ENCODE measurements at places on chromosomes 3 and 15.

DNA sequence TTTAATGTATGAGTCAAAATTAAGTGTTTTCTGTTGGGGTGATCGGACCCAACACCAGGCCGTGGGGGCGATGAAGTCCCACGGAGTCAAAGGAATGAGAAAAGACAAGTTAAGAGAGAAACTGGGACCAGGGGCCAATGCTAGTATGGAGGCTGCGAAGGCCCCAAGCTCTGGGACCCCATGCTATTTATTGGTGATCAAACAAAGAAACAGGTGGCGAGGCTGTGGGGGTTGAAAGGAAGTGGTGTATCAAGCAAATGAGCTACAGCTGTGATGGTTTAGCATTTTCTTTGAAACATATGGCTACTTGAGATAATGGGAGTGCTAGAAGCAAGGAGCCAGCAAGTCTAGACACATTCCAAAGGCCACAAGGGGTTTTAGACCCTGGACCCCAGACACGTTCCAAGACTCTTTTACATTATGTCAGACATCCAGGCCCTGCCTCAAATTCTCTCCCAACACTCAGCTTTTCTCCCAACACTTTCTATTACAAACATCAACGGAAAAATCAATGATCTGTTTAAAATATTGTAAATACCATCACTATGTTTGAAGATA, 56.0 kb upstream of the SNRPN start:
- no peak for DNase-seq

DNA sequence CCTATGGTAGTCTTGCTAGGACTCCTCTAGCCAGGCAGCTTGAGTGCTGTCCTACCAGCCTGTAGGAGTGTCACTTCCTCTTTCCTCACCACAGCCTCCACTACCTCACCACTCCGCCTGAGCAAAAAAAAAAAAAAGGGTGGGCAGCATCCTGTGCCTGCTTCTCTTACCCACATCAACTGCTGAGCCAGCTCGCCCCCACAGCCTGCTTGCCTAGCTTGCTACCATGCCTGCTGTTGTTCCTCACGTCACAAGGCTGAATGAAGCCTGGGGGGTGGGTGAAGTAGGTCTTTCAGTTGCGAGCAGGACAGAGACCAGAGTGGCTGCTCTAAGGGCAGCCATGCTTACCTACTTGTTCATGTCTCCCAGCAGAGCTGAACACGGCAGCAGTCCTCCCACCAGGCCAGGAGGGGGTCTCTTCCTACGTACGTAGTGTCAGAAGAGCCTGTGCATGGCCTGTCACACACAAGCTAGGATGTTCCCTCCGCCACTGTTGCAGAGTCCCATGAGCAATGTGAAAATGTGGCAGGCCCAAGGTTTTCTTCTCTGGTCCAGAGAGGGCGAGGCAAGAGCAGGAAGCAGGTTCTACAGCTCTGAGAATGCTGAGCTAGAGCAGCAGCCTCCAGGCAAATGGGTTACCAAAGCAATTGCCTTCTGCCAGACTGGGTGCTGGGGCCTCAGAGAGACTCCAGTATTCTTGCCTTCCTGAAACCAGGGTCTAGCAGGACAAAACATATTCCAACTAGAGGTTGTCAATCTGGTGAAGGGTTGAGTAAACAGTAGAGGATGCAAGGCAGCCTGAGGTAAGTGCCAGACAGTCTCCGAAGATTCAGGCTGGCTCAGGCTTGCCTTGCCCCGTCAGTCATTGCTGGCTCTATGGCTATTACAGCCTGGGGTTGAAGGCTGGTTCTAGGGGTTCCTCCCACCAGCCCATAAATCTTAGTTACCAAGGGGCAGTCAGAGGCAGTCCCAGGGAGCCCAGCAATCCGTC, 8.1 kb downstream of the PPM1M start:
- DNase-seq, result no peak

DNA sequence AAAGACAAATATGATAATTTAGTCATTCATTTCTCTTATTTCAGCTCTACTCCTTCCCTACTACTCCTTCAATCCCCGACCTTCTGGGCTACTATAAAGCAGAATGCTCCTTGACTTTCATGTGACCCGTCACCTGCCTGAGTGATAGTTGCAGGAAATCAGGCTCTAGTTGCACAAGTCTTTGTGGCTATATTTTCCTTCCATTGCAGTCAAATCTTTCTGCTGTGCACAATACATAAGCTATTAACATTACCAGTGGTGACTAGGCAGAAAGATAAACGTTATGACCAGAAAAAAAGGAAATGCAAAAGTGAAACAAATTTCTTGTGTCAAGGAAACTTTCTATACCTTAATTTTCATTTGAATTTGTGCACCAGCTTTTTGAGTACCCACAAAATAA, 2.3 kb downstream of the SUCNR1 start:
- no peak for DNase-seq

GRCh38 chr3:172622916-172623700, 87.8 kb downstream of the NCEH1 start:
- no peak for DNase-seq

GRCh38 chr3:38579551-38580449, 69.7 kb downstream of the SCN5A start:
- DNase-seq, result peak; percentile 32

- peak; percentile 8 for DNase-seq
Measured at GRCh38 chr15:41746802-41747201, 27.5 kb upstream of the MAPKBP1 start.

DNA sequence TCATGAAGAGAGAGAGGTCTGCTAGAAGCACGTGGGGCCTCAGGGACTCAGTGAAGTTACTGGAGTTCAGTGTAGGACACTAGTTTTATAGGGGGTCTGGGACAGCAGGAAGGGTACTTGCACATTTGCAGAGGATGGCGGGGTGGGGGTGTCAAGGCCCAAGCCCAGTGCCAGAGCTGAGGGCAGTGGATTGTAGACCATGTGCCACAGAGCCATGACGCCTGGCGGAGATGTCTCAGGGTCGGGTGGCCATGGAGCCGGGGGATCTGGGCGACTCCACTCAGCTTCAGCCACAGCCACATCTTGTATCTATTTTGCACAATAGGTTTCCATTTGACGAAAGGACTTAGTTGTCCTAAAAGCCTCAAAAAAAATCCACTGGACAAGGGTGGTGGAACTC, 50.4 kb upstream of the RGMA start:
- no peak for DNase-seq

- no peak for DNase-seq
Measured at GRCh38 chr3:140602781-140603180, 75.1 kb upstream of the TRIM42 start.

- peak; percentile 12 for DNase-seq
Measured at GRCh38 chr3:21528291-21528995, 222.6 kb downstream of the ZNF385D start.

GRCh38 chr15:37740623-37741141, 193.8 kb upstream of the TMCO5A start:
- no peak for DNase-seq

DNA sequence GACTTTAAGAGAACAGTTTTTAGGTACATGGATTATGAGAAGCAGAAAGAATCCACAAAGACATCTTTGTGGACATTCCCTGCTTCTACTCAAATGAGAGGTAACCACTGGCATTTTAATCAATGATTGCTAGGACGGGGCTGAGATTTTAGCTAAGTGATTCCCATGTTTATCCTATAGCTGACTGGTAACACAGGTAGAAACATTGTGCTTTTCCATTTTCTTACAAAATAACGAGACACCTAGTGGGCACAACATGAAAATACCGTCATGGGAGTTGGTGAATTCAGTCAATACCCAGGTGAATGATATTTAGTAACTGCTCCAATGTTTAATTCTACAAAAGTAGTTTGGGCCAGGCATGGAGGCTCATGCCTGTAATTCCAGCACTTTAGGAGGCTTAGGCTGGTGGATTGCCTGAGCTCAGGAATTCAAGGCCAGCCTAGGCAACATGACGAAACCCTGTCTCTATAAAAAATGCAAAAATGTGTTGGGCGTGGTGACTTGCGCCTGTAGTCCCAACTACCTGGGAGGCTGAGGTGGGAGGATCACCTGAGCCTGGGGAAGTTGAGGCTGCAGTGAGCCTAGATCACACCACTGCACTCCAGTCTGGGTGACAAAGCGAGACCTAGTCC, 37.2 kb upstream of the DENND4A start:
- DNase-seq, result no peak

- DNase-seq, result peak; percentile 73
Measured at GRCh38 chr15:62389885-62390790, 225.1 kb upstream of the C2CD4B start.

- peak; percentile 98 for DNase-seq
Measured at GRCh38 chr3:186617036-186617946, 4.4 kb downstream of the AHSG start.

- DNase-seq, result no peak
Measured at GRCh38 chr3:62249484-62249776, 123.9 kb downstream of the FEZF2 start.

DNA sequence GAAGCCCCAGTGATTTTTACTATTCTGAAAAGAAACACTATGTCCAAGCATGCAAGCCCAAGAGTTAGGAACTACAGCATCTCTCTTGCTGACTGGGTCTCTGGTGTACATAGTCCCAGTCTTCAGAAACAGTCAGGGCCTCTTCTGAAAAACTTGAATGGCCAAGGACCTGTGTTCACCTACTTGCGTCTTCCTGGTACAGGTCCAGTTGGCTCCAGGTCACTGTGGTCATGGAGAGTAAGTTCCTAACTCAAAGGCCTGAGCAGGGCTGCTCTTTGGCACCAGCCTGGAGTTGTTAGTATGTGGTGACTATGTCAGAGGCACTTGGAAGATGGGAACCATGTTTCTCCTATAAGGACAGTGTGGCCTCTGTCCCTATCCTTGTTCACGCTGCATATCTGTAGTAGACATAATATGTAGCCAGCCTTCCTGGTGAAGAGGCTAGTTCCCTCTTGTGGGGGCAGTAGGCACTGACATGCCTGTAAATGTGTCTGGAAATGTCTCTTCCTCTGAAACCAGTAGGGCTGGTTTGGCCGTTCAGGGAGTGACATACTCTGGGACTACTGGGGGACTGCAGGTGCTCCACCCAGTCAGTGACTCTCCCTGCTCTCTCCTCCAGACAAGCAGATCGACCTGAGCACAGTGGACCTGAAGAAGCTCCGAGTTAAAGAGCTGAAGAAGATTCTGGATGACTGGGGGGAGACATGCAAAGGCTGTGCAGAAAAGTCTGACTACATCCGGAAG, 2.6 kb upstream of the RBM15B start:
- no peak for DNase-seq

- no peak for DNase-seq
Measured at GRCh38 chr3:195163719-195164572, 107.0 kb downstream of the XXYLT1 start.

DNA sequence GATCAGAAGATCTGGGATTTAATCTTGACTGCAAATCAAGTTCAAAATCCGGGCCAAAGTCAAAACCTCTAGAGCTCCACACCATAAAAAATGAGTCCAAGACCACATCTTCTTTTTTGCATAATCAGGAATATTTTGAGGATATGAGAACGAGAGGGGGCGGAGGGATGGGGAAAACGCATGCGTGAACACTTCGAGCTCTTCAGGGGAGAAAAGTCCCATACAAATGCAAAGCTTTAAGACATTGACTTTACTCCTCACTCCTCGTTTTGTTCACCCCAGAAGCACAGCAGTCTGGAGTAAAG, 68.2 kb downstream of the SUMF1 start:
- no peak for DNase-seq

- peak; percentile 56 for DNase-seq
Measured at GRCh38 chr15:32688151-32688639, 29.6 kb upstream of the GREM1 start.

- peak; percentile 35 for DNase-seq
Measured at GRCh38 chr3:59412516-59412915, 362.7 kb upstream of the CFAP20DC start.

- DNase-seq, result no peak
Measured at GRCh38 chr15:82306791-82307713, 42.2 kb downstream of the GOLGA6L10 start.

DNA sequence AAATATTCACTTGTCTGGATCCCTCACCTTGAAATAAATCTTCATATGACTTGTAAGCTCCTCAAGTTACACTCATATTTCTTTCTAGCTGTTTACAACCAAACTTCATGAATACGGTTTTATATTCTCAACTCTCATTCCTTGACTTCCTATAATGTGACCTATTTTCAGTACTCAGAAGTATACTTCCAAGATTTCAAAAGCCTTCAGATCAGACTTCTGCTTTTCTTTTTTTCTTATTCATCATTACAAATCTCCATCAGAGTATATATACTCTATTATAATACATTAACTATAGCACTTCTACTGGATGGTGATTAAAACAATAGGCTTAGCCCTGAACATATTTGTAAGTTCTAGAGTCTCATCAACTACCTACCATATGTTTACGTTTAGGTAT, 123.6 kb upstream of the ALCAM start:
- DNase-seq, result no peak

GRCh38 chr3:129606636-129607390, at the start of gene PLXND1:
TSS of gene PLXND1 (minus strand) at chr3:129606676. CDS start at chr3:129606639, 37 bp downstream.
- peak; percentile 73 for DNase-seq

DNA sequence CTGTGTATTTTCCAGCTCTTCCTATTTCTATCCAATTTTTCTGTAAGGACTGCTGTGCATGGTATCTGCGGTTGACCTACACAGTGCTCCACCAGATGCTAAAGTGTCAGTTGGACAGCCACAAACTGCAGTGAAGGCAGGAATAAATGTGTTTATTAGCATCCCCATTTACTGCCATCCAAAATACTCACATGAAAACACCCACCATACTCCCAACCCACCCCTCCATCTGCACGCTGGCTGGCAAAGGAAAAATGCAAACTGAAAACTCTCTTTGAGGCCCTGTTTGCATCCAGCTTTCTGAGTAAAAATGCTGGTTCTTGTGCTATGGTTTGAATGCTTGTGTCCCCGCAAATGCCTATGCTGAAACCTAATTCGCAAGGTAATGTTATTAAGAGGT, 515.5 kb downstream of the ZNF385D start:
- no peak for DNase-seq

DNA sequence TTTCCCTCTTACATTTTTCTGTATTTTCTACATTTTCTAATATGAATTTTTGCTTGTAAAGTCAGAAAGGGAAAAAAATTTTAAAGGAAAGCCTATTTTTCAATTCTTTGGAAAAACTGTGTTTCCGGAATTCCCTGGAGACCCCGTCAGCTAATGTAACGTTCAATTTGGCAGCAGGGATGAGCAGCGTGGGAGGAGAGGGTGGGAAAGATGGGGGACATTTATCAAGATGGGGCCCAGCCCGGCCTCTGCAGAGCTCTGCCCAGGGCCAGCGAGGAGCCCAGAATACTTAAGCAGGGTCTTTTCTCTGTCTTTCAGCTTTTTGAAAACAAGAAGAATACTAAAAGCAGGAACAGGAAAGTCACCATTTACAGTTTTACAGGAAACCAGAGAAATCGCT, 129.0 kb downstream of the LRRK1 start:
- DNase-seq, result no peak

- peak; percentile 42 for DNase-seq
Measured at GRCh38 chr3:55721716-55722484, 234.8 kb upstream of the WNT5A start.

GRCh38 chr3:212432-212831, 15.9 kb downstream of the CHL1 start:
- DNase-seq, result no peak

DNA sequence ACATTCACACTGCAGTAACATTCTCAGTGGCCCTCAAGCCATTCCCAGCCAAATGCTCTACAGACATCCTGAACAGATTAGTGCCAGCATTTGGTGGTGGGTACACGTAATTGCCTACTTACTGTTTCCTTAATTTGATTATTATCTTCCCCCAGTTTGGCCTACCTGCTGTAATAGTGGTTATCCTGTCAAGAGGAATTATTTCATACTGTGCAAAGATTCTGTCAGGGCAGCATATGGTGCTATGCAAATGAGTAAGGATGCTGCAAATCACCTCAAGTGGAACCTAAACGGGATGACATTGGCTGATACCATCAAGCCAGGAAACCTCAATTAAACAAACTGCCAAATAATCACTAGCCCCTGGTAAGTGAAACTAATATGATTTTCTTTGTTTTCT, 88.7 kb downstream of the SEMA6D start:
- no peak for DNase-seq
